ENCODE measurements at places on chromosomes 5 and 9. TPM values are rescaled to one million over a fixed set of nuclear protein-coding genes. Genes with fewer than 3 reads are reported as not detected.

DNA sequence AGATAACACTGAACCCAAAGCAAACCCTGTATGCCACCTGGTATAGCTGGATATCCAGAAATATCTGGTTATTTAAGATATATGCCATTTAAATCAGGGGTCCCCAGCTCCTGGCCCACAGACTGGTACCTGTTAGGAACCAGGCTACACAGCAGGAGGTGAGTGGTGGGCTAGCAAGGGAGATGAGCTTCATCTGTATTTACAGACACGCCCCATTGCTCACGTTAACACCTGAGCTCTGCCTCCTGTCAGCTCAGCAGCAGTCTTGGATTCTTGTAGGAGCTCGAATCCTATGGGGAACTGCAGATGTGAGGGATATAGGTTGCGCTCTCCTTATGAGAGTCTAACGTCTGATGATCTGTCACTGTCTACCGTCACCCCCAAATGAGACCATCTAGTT, 646.6 kb downstream of the TLE4 start:
- no peak for DNase-seq

Gene PGM5
- total RNA-seq: 1.9 TPM

DNA sequence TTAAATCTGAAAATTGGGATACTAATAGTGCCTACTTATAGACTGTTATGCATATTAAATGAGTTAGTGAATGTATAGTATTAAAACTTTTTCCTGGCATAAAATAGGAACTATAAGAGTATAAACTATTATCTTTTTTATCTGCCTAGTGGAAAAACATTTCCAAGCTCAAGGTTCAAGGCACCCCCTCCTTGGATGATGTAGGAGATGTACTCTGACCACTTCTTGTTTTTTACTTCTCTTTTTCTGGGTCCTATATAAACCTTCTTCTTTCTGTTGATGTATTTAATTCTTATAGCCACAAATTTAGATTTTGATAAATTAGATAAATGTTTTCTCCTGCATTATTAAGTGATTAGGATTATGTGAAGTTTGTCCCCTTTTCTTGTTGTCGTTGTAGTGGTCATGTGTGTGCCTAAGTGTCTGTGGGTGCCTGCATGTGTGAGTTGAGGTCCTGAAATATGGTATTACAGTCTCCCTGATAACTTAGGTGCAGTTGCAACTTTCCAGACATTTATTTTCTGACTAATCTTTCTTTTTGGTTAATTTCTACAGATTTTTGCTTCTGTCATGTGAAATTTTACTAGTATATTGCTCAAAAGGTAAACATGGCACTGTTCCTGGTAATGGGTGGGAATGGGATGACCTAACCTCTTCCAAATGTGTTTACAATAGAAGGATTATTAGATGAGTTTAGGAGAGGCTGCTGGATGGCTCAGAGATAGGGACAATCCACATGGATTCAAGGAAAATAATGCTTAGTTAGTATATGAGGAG, 160.8 kb upstream of the CDKN2B start:
- DNase-seq: no peak

Gene C7
- 60.7 TPM for total RNA-seq

Data from pancreas (tissue), 10 donors.